ENCODE measurements at places on chromosomes 5 and 9.
A peak's percentile ranks its signal among the peaks of the same experiment; 100 is the strongest.

DNA sequence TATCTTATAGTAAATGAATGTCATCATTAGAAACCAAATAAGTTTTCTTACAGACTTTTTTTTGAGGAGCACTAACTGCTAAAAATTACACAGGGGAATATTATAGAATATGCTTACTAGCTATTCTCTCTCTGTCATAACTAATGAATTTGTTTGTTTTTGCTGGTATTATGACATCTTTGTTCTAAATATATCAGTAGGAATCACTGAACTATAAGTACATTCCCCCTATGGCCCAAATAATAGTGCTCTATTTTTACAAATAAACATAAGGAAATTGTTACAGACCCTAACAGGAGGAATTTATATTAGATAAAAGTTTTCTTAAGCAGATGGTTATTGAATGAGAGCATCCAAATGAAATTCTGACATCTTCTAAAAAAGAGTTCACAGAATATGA is 83.0 kb upstream of the RIOK2 start:
- no peak for DNase-seq

DNA sequence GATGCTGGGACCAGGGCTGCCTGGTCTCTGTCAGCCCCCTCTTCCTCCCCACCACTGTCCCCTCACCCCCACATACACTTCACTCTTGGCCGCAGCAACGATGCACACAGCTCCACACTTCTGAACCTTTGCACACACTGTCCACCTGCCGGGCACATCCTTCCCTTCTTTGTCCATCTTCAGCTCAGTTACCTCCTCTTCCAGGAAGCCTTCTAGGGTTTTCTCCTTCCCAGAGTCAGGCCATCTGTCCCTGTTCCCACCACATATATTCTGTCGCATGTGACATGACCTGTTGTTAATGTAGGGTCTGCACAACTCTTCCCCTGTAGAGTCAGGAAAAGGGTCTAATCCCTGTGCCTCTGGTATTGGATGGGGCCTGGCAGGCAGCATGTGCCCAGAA is 38.6 kb upstream of the PHYKPL start:
- no peak for DNase-seq

GRCh38 chr5:158121678-158122077 is 262.7 kb upstream of the CLINT1 start:
- DNase-seq: peak; percentile 58

DNA sequence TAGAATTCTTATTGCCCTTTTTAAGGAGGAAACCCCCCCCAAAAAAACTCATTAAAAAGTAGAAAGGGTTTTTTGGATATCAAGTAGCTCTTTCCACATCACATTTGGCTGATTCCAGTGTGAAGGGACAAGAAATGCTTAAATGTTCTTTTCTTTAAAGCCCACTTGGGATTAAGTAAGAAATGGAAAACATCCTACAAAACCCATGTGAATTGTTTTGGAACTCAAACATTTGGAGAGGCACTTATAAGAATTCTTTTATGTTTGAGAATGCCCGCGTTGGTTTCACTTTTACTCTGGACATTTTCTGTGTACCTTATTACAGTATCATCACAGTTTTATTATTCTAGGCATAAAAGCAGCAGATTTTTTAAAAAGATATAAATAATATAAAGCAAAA is 301.1 kb upstream of the ACTBL2 start:
- DNase-seq: no peak

DNA sequence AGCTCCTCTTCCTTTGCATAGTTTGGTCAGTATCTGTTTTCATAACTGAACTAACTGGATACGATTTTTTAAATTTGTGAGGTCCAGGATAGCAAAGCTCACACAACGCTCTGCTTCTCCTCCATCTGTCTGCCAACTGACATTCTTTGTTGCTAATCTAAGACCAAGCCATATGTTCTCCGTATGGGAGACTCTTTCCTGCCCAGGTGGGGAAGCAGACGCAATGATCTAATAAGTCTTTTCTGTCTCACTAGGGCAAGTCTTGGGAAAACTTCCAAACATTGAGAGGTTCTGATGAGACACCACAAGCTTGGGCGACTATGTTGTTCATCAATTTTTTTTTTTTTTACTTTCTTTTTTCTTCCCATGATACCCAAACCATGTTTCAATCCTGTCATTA is 558.5 kb downstream of the EFNA5 start:
- peak; percentile 90 for DNase-seq

DNA sequence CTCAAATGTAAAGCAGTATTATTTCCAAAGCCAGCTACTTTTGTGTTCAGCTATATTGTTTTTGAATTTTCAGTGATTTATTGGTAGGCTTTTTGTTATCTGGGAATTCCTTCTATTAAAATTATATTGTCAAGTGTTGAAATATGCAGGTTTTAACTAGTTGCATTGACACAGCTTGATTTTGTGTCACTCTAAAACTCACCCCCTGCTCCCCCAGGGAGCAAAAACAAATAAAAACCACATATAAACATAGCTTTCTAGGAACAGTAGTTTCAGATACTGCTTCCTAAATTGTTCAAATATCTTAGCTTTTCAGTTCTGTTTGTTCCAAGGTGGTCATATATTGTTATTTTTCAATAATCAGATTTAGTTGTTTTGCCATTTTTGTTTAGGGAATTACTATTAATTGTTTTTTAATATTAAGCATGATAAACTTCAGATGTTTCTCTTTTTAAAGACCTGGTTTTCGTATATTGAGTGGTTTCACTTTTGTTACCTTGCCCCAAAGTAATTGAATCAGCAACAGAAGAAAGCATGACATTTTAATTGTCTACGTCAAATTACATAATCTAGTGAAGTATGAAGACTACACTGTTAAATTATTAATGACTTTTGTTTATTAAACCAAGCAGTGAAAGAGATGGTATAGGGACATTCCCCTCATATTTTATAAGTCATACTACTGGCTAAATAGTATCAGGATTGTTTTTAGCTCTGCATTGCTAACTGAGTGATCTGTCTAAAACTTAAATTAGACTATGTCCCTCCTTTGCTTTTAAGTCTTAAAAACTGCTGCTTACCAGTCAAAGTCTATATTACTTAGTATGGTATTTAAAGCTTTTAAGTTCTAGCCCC is 43.4 kb downstream of the ERBIN start:
- DNase-seq: no peak

DNA sequence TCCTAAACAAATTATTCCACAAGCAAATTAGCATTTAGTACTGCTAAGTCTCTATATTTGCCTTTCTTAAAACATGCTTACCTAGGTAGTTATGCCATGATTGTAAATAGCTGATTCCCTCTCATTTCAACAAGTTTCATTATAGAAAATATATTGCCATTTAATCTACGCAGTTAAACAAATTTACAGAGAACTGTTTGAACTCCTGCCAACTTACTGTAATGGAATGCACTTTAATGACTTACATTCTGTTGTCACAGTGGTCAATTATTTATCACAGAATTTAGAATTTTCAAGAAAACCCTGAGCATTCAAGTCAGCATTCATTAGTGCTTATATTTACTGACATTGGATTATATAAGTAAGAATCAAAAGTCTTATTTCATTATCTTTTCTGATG is 19.6 kb downstream of the SLC38A9 start:
- no peak for DNase-seq

GRCh38 chr5:114053372-114053771 is 308.5 kb upstream of the KCNN2 start:
- DNase-seq: no peak

- DNase-seq: peak; percentile 12
Measured at GRCh38 chr5:69083412-69083811, 10.4 kb upstream of the SLC30A5 start.

DNA sequence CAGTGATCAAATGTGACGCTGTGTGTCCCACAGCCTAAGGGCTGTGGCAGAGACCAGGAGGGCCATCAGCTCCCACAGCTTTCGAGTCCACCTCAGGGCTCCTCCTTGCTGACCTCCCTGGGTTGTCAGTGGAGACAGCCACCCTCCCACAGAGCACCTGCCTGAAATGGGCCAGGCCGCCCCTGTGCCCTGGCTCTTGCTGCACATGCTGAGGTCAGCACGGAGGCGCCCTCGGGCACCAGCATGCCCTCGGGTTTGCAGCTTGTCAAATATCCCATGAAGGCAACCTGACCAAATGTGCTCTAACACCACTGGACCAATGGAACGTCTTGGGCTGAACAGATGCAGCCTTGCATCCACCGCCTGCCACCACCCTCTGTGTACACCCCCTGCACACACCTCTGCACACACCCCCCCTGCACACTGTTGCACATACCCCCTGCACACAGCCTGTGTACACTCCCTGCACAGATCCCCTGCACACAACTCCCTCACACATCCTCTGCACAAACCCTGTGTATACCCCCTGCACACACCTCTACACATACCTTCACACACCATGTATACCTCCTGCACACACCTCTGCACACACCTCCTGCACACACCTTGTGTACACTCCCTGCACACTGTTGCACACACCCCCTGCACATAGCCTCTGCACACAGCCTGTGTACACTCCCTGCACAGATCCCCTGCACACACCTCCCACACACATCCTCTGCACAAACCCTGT is 2.0 kb upstream of the CEP72 start:
- no peak for DNase-seq

DNA sequence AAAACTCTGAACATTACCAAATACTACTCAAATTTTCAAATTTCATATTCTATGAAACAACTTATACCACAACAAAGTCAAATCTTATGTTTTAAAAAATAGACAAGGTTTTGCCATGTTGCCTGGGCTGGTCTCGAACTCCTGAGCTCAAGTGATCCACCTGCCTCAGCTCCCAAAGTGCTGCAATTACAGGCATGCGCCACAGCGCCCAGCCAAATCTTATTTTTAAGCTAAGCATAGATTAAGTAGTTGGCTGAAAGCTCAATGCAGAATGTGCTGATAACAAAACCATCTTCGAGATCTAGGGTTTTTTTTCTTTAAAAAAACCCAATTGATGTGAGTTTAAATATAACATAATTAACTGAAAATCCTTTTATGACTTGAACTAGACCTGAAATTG is 6.4 kb downstream of the LMBRD2 start:
- no peak for DNase-seq

- DNase-seq: no peak
Measured at GRCh38 chr5:92402045-92402444, 1018.9 kb upstream of the ARRDC3 start.

GRCh38 chr9:107648153-107648715 is 158.7 kb upstream of the KLF4 start:
- DNase-seq: no peak

GRCh38 chr9:77839459-77840140 is 191.5 kb upstream of the GNA14 start:
- no peak for DNase-seq

GRCh38 chr9:127380479-127380878 is 16.5 kb upstream of the SLC2A8 start:
- no peak for DNase-seq

GRCh38 chr5:153081385-153081784 is 409.1 kb upstream of the GRIA1 start:
- no peak for DNase-seq

- DNase-seq: no peak
Measured at GRCh38 chr5:154899151-154899816, 38.7 kb downstream of the GEMIN5 start.

GRCh38 chr9:32455738-32456137 is 70.3 kb downstream of the RIGI start:
- DNase-seq: peak; percentile 2

DNA sequence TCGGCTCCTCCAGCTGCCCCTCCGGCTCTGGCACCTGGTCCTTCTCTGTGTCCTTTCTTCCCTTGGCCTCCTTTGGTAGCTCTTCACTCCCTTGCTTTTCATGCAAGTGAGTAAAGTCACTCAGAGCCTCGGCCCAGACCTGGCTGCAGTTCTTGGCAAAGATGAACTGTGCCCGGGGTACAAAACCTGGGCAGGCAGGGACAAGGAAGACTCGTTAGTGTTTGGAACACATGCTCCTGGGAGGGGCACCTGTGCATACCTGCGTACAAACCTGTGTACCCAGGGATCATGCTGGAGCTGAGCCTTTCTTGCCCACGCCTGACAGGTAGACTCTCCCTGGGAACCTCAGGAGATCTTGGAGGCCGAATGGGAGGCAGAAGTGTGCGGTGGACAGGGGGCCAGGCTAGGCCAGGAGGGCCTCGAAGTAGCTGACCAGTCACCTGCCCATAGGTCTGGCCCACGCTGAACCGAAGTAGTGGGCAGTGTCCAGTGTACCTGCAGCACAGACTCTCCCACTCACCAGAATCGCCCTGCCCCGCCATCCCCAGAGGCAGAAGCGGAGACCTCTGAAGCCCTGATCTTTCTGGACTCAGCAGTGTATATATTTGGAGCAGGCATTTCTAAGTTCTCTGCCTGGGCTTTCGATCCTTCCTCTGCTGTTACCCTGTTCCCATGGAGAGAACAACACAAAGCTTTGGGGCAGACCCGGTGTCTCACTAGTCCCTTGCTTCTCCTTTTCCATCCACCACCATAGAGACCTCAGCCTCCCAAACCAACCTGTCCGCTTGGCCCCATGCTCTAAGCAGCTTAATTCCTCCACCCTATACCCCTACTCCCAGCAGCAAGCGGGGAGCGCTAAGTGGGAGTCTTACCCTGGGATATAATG is 41.9 kb upstream of the TESK1 start:
- DNase-seq: no peak

GRCh38 chr5:59685793-59686192 is 207.7 kb downstream of the PDE4D start:
- DNase-seq: peak; percentile 0

DNA sequence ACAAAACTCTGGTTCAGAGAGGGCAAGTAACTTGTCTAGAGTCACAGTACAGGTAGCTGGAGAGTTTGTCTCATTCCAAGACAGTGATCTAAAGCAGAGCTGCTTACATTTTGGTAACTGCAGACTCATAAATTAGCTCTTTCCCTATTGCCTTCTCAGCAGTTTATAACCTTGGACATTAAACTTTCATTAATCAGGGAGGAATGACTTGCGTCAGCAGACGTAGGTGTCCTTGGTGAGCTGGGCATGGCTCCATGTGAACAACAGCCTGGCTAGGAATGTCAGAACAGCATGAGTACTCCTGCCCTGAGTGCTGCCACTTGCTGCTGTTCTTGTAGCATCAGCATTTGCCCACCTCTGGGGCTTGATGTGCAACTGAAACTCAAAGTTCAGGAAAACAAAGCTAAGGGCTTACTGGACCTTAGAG is 2.2 kb upstream of the ALDOB start:
- DNase-seq: no peak

GRCh38 chr9:131575946-131576853 is 30.9 kb downstream of the PRRT1B start:
- DNase-seq: no peak

DNA sequence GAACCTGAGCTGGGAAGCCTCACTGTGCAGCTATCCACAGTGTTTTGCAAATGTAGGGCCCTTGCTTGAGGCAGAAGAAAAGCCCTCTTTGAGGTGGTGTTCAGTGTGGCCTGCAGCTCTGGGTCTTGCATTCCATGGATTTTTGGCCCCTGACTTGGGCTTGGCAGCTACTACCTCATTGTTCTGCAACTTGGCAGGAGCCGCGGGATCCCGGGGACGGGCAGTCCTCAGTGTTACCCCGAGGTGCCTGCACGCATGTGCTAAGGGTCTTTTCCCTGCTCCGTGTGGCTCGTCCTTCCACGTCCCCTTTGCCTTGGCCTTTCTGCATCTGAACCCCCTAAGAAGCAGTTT is 39.8 kb downstream of the NEK6 start:
- DNase-seq: no peak
